ENCODE measurements at places on chromosomes 11 and 22.

DNA sequence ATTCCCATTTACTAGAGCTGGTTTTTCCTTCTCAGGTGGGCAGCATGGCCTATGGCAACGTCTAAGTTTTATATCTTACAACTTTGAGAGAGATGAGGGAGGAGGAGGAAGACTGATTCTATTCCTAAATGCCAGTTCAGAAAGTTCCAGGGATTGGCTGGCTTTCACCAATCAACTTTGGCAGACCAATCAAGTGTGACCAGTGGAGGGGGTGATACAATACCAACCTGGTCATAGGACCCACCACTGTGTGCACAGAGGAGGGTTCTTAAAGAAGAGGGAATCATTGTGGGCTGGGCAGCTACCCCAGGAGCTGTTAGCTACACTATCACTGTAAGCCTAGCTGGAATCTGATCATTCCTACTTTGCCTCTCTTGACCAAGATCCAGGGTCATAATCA, 8.1 kb downstream of the DIXDC1 start:
- no peak for DNase-seq

- DNase-seq: peak; percentile 72
Observed at GRCh38 chr11:129375751-129376657, at the start of gene BARX2. BARX2 (plus strand) TSS chr11:129375848; CDS start chr11:129376036, 188 bp downstream.

GRCh38 chr11:72229925-72230763, 5.6 kb downstream of the INPPL1 start:
- DNase-seq: no peak

GRCh38 chr11:28794405-28794804, 686.2 kb downstream of the METTL15 start:
- no peak for DNase-seq

DNA sequence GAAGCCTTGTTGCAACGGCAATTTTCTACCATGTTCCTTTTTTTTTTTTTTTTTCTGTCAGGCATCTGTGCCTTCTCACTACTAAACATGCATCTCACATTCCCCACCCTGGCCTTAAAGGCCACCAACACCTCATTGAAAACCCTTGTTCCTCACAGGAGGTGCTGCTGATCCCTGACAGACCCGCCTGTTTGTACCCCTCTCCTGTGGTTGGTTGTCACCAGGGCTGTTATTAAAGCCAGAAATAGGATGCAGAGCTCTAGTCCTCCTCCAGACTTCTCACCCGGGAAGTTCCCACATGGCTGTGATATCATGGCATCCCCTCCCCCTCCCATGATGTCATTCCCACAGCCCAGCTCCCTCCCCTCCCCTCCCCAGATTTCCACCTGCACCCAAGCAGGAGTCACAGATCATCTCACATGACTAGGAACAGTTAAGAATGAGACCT, 302.8 kb upstream of the NCAM1 start:
- no peak for DNase-seq

DNA sequence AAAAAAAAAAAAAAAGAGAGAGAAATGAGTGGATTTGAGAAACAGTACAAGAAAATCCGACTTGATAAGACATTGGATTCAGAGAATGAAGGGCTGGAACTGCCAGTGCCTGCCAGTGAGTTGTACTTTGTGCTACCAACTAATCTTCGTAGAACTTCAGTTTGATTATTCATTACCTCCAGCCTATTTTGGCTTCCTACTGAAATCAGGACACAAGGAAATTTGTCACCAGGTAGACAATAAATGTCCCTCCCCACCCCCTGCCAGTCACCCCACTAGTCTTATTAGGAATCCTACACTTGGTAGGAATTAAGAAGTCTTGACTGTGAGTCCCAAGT, 21.4 kb upstream of the POLD3 start:
- DNase-seq: no peak

- no peak for DNase-seq
Observed at GRCh38 chr22:40444178-40444831, 73.9 kb downstream of the SGSM3 start.

DNA sequence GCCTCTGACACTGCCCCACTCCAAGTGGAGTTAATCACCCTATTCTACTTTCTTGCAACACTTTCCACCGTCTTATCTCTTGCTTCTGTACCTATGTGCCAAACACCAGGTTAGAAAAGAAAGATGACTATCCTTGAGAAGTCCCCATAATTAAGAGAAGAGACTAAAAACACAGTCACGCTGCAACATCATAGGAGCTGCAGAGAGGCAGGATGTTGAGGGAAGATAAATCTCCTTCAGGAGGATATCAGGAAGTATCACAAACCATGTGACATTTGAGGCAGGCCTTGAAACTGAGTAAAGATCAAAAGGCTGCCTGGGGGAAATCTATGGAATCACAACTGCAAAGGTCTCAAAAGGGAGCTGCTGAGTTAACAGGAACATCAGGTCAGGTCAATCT, 24.8 kb downstream of the GAB2 start:
- peak; percentile 21 for DNase-seq
